ENCODE measurements at places on chromosomes 6 and 20.

DNA sequence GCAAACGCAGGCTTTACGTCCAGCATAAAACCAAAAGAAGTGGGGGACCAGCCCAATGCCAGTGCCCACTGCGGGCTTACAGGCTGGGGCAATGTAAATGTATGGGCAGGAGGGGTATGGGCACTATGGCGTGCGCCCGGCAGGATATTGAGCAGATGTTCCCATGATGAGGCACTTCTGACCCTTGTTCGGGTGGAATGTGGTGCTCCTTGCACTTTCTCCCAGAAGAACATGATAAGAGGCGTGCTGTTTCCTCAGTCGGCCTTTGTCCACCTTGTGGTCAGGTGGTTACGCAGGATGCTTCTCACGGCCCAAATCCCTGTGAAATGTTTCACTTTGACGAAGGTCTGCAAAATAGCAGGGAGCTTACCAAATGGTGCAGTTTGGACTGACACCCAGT, 4.8 kb upstream of the GPR31 start:
- DNase-seq, result no peak

GRCh38 chr6:158290040-158290439, 22.2 kb upstream of the TULP4 start:
- no peak for DNase-seq

GRCh38 chr20:38299963-38300362, 4.0 kb upstream of the BPI start:
- DNase-seq, result no peak

DNA sequence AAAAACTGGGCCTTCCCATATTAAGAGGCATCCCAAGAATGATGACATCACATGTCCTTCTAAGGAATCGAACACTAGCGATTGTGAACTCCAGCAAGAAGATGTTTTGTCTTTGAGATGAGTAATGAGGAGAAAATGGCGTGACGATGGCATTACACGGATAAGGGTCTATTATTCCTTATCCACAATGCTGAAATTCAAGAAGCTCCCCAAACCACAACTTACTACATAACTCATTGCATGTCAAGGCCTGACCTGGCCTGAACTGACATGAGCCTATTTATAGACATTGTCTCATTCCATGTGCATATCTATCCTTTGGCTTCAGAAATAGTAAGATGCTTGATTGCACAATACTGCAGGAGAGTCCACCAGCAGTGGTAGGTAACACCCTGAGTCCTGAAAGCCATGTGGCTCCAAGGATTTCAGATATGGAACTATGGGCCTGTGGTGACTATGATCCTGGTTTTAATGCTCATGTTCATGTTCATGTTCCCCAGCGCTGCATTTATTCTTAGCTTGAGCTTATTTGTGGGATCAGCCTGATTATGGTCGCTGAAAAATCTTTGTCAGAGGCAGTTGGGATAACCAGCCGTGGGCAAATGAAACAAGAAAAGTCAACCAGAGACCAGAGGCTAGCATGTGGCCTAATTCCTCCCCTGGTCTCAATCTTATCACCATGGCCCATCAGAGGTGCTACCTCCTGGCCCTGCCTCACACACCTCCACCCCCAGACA, 183.2 kb upstream of the JARID2 start:
- no peak for DNase-seq

DNA sequence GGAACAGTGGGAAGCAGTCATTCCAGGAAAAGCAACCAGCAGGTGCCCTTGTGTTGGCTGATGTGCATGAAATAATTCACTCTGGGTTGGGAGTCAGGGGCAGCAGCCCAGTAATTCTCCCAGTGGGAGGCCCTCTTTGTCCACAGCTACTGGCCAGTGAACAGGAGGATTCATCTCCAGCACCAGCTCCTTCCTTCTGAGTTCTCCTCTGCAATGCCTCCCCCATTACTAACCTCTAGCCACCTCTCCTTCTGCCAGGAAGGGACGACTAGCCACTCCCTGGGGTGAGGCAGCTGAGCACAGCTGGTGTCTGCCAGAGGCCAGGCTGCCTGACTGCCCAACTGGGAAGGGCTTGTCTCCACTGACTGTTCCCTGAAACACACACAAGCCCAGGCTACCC, 12.5 kb upstream of the R3HDML start:
- DNase-seq, result no peak

GRCh38 chr6:116761779-116762178, 3.7 kb downstream of the FAM162B start:
- DNase-seq, result no peak

DNA sequence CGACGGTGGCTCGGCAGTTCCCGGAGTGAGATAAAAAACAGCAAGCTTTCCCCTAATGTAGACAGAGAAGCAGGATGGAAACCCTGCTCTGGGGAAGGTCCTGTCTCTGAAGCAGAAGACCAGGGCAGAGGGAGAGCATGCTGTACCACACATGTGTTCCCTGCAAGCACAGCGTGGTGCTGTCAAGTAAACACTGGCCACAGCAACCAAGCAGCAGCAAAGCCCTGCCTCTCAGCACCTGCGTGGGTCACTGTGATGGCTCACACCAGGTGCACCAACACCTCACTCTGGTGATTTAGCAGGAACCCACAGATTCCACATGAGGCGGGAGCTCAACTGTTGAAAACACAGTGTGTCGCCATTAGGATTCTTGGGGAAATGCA, 65.2 kb upstream of the TXNDC5 start:
- no peak for DNase-seq

DNA sequence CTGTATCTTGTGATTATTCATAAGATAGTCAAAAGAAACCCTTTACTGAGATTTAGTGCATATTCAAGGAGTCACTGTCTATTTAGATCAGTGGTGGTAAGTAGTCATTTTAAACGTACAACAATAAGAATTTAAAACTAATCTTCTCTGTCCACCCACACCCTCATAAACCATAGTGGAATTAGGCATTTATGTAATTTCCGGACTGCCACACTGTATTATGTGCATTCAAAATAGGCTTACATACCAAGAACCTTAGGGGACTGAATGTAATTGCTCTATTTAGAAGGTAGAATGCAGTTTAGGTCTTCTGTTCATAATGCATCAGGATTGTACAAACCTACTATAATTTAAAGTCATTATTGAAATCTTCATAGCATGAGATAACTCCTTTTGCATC, 685.4 kb downstream of the TENT5A start:
- DNase-seq, result no peak

DNA sequence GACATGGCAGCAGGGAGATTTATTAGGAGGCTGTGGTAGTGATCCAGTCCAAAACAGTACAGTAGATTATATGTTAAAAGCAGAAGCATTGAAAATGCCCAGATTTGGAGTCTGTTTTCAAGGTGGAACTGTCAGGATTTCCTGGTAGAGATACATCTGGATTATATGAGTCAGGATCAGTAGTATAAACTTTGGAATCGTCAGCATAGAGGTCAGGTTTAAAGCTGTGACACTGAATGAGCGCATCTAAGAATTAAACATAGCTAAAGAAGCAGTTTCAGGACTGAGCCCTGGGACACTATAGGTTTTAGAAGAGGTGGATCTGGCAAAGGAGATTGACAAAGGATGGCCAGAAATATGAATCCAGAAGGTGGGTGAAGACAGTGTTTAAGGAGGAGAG, 60.4 kb downstream of the RNF144B start:
- no peak for DNase-seq

DNA sequence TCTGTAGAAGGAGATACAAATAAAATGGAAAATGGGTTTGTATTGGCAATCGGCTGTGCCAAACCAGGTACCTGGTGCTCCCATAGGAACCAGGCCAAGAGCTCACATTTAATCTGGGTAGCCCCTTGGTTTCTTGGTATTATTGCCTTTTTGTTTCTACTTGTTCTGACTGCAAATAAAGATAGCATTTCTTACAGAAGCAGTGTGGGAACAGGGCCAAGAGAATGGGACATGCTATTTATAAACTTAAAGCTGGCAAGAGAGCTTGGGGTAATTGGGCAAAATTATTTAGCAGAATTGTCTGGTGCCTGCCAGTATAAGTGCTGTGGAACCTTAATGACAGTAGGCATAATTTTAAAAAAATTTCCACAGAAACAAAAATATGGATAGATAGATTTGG, 113.5 kb upstream of the GLP1R start:
- DNase-seq, result no peak

GRCh38 chr6:24666097-24666640, 530 bp downstream of the TDP2 start:
- DNase-seq, result no peak

DNA sequence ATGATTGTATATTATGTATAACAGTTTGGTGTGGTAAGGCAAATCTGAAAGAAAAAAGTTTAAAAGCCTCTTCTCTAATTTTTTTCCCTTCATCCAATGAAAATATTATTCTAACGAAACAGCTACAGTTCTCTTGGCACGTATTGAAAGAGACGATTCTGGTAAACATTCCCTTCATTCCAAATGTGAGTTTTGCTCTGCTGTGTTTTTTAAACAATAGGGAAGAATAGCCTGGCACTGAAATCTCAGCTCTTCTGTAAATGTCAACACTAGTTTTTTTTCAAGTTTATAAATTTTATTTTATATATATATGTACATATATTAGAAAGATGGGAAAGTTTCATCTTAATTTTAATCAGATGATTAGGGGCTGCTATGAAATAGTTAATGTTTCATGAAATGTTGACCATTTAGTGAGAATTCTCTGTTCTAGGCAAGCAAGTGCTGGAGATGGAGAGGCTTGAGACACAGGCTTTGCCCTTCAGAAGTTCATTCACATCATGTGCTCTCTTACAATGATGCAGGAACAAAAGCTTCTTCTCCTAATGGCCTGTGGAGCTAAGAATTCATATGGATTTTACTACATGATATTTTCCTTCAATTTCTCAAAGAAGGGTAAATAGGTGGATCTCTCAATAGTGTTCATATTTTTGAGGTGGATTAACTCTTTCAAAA, 4.1 kb downstream of the PAQR8 start:
- DNase-seq, result no peak

DNA sequence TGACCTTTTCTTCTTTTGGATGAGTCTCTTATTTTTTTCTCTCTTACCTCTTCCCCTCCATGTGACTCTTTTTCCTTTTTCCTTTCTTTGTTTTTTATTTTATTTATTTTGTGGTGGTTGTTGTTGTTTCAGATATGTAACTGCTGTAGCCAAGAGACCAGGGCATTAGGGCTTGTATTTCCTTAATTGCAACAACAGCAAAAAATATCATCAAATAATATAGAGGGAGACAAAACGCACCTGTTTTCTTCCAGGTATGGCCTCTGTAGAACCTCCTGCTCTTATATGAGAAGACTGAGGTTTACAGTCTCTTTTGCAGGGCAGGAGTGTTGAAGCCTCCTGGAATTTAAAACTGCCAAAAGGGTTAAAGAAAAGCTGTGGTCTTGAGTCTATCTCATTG, 149.3 kb downstream of the SYNDIG1 start:
- no peak for DNase-seq

- no peak for DNase-seq
Measured at GRCh38 chr6:69926745-69927144, 60.4 kb downstream of the COL19A1 start.

DNA sequence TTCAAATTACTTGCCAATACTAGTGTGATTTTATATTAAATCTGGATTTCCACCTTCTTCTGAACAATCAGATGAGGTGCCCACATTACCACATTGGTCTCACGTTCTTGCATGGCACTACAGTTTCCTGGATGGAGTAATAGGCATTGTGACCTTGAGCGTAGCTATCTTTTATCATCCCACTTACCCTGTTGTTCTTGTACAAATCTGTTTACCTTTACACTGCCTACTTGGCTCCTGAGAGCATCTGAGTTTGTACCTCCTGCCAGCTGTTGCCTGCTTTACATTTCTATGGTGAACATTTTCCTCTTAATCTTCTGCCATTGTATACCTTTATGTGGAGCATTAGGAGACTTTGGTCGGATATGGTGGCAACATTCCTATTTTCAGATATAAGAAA, 90.7 kb downstream of the AKAP7 start:
- DNase-seq, result no peak

DNA sequence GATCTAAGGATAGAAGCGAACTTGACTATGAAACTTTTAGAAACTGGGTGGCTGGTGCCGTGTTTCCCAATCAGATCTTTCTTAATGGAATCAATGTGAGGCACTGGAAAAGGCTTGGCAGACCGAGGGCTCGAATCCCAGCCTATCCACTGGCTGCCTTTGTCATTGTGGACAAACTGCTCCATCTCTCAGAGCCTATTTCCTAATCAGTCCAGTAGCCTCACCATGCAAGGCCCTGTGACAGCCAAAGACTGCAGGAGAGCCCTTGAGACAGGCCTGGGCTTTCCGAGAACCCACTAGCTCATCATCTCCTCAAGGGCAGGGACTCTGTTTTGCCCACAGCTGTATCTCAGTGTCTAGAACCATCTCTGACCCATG, 43.4 kb downstream of the SPDEF start:
- DNase-seq, result no peak

DNA sequence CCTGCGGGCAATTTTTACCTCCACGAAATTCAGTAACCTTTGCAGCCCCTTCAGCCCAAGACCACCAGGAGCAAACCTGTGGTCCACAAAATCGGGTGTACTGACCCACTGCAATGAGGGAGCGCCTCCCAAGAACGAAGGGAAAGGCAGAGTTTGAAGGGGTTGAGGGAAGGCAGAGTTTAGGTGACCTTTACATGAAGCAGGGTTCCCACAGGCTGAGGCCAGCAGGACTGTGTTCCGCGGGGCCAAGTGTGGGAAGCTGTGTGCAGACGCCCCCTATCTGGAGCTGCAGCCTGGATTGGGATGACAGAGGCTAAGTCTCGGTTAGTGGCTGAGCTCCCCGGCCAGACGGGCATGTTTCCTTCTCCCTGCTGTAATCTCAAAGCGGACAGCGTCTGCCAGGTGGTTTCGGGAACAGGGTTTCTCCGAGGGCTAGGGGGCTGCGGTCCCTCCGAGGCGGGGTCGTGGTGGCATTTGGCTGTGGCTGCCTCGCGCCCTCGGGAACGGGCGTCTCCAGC, 826 bp upstream of the PYGB start:
- no peak for DNase-seq

GRCh38 chr20:54848262-54848661, 372.9 kb downstream of the DOK5 start:
- DNase-seq, result no peak

DNA sequence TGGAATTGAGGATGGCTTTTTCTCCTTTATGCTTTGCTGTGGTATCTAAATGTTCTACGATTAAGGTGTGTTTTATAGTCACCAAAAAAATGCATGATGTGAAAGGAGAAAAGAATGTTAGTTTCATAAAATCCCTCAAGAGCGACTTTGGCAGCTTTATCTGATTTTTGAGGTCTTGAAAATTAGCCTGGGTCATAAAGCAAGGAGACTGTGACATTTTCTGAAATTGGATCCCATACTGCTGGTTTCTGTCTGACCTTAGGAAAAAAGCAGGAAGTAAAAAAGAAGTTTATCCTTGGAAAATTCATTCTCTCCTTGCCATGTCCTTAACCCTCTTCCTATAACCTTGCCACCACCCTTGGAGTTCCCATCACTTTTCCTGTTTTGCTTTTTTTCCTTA, 525.3 kb downstream of the CD83 start:
- no peak for DNase-seq

- no peak for DNase-seq
Measured at GRCh38 chr6:157787080-157787479, 36.0 kb upstream of the SNX9 start.

- DNase-seq, result no peak
Measured at GRCh38 chr6:4401408-4402368, 266.3 kb upstream of the ECI2 start.
